ENCODE measurements at places on chromosomes 1 and 21. TPM values are rescaled to one million over a fixed set of nuclear protein-coding genes. Genes with fewer than 3 reads are reported as not detected.

The GCSAML gene
- total RNA-seq: not detected

The ANKRD35 gene
- total RNA-seq: 2.9 TPM

The DCST2 gene
- not detected for total RNA-seq

The PRAMEF12 gene
- not detected for total RNA-seq

The MMEL1 gene
- not detected for total RNA-seq

The KCNK2 gene
- 8.6 TPM for total RNA-seq

The SFN gene
- total RNA-seq: 0.73 TPM

The PALMD gene
- 0.37 TPM for total RNA-seq

The CTBS gene
- 8.8 TPM for total RNA-seq
